ENCODE measurements at places on chromosomes 2 and 18. TPM values are rescaled to one million over a fixed set of nuclear protein-coding genes. Genes with fewer than 3 reads are reported as not detected.
A peak's percentile ranks its signal among the peaks of the same experiment; 100 is the strongest.

- DNase-seq: no peak
Measured at GRCh38 chr2:164438490-164439205, 182.6 kb downstream of the GRB14 start.

GRCh38 chr18:80247393-80247841, at the start of gene PARD6G:
PARD6G (minus strand) TSS chr18:80247514; CDS start chr18:80247348, 166 bp downstream.
- DNase-seq: peak; percentile 53

DNA sequence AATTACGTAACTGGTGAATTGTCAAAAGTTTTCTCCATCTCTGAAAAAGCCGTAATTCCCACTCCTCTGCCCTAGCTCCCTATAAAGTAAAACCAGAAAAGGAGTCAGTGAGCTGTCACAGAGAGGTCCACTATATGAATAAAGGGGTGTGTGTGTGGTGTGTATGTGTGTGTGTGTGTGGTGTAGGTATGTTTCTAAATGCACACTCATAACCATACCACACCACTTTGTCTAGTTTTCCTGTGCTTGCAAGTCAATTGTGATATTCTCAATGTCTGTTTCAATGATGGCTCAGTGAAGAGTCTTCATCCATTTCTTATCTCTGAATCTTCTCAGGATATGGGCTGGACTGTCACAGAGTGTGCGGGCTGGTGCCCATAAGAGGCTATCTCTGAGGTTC, 54.8 kb upstream of the CCDC68 start:
- no peak for DNase-seq

GRCh38 chr2:52404866-52405265, 1362.7 kb upstream of the CHAC2 start:
- DNase-seq: no peak

The PID1 gene
- 0.10 TPM for polyA plus RNA-seq

The UPP2 gene
- polyA plus RNA-seq: not detected

DNA sequence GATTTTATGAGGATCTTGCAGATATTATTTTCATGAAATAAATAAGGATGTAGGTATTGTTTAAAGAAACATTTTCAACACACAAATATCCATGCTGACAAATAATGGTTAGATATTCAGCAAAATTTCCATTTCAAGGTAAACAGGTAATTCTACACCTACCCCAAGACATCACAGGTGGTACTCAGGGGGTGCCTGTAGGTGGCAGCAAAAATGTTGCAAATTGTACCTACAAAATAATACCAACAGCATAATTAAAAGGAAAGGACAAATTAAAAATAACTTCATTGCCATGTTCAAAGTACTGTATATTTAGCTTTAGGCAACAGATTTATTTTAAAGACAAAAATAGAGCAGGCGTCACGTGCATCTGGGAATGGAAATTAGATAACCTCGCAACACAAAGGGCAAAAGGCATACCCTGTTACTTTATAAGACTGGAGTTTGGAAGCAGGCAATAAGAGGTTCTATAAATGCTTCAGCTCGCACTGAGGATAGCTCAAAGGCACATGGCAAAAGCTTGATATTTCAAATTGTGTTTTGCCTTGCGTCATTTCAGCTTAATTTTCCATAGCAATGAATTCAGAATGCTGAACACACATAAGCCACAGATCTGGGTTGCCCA, 630.5 kb downstream of the TDRD15 start:
- DNase-seq: no peak

GRCh38 chr2:36797324-36798070, 101.0 kb downstream of the VIT start:
- no peak for DNase-seq

GRCh38 chr2:99356853-99357252, 19.7 kb downstream of the EIF5B start:
- no peak for DNase-seq

- peak; percentile 42 for DNase-seq
Measured at GRCh38 chr2:287471-287885, 413 bp downstream of the ALKAL2 start.

The PPP1R1C gene
- polyA plus RNA-seq: not detected

DNA sequence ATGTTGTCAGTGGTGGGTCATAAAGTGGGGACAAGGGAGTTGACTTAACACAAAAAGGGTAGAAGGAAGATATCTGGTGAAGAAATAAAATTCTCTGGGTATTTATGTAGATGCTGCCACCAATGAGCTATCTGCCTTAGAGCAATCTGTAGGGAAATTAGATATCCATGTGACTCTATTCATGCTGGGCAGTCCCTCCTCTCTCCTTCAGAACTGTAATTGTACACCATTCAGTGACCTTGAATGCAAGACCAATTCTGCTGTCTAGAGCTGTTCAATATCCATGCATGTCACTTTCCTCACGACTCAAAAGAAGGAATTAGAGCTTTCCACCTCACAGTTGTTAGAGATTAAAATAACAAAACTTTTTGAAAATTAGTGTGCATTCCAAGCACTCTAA, 28.6 kb upstream of the TDRD15 start:
- DNase-seq: no peak

DNA sequence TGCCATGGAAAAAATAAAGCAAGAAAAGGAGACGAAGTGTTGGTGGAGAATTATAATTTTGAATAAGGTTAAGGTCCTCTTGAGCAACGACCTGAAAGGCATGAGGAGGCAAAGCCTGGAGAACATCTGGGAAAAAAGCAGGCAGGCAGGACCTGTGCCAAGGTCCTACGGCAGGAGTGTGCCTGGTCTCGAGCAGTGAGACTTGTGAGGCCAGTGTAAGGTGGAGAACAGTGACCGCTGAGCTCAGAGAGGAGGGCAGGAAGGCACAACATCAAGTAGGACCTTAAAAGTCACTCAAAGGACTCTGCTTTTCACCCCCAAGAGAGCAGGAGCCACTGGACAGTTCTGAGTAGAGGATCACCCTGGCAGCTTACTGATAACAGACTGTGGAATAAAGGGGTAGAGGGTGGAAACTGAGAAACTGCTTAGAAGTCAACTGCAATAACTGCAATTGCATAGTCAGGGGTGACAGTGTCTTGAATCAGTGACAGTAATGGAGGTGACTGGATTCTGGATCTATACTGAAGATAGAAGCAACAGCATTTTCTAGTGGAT, 3.5 kb downstream of the NOL10 start:
- DNase-seq: no peak

- DNase-seq: peak; percentile 17
Measured at GRCh38 chr2:32772638-32773447, 145.0 kb downstream of the TTC27 start.

The DYTN gene
- polyA plus RNA-seq: not detected

The SYT4 gene
- not detected for polyA plus RNA-seq

DNA sequence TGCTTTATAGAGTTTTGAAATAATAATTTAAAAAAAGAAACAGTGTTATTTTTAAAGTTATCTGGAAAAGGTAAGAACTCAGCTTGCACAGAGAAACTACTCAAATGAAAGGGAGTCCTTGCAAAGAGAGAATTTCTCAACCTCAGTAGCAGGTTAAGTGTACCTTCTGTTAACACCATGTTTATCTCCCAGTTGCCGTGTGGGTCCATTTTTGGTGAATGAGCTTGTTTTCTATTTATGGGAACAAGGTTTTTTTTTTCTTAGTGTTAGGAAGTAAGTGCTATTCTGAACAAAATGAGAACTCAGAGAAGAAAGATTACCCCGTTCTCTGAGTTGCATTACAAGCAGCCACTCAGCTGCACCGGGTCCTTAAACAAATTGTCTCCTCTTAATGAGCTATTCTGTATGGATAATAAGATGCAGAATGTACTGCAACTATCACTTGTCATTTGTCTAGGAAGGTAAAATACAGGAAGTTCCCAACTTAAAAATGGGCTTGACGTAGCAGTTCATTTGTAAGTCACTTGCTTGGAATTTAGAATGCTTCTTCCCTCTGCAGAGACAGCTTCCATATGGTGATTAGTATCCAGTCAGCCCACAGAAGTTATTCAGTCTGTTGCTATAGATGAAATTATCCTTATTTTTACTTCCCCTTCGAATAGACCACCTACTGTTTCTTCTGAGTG, 74.9 kb downstream of the LTBP1 start:
- no peak for DNase-seq

DNA sequence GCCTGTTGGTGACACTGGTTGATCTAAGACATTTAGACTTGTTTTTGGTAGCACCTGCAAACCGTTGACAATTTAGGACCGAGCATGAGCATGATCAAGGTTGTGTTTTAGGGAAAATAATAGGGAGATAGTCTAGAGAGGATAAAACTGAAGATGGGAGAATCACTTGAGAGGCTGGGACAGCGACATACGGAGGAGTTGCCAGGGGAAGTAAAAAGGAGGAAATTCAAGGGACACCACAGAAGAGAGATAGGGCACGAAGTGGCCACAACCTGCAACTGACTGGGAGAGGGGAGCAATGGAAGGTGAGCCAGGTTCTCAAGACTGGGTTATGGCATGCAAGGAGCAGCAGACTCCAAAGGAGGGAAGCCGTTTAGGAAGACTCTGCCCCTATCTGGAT, 1.4 kb upstream of the ATP8B1 start:
- no peak for DNase-seq

GRCh38 chr2:150477347-150477746, 10.1 kb downstream of the RND3 start:
- no peak for DNase-seq

The CFAP221 gene
- polyA plus RNA-seq: not detected

DNA sequence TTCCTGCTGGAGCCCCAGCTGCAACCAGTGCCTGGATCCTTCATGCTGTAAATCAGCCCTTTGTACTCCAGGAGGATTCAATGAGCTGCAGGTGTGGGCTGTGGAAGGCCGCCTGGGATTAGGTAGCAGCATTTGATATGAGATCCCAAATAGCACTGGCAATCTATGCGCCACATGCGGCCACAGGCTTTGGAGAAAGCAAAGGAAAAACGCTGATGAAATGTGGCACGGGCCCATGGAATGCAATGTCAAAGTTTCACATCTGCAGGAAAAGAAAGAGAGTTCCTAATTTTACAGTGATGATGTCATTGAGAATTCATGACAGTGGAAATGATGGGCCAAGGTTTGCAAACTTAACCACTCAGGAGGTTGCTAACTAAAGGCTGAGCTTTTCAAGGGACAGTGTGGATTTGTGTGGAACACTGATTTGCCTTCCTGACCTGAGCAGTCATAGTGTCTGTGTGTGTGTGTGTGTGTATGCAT, 216.4 kb upstream of the OSR1 start:
- no peak for DNase-seq

DNA sequence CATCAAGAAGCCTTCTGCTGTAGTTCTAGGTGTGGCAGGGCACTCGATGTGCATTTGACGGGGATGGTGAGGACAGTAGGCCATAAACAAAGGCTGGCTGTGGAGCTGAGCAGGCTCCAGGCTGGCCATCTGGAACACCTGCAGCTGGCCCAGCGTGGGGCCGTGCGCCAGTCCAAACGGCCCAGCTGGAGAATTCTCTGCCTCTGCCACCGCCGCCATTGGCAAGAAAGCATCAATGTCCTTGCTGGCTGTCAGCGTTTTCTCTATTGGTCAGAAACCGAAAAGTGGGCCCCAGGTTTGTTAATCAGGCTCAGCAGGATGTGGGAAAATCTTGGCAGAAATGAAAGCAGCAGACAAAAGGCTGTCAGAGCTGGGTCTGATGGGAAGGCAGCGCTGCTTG, 24.0 kb upstream of the CTIF start:
- no peak for DNase-seq

- no peak for DNase-seq
Measured at GRCh38 chr2:165408186-165408585, 61.3 kb upstream of the CSRNP3 start.

The FAM161A gene
- polyA plus RNA-seq: 0.53 TPM

GRCh38 chr2:214587442-214587841, 176.6 kb downstream of the VWC2L start:
- DNase-seq: no peak

GRCh38 chr18:61935362-61935761, 42.6 kb upstream of the RNF152 start:
- DNase-seq: no peak

GRCh38 chr2:216216951-216217903, 108.1 kb downstream of the XRCC5 start:
- no peak for DNase-seq

The IL37 gene
- polyA plus RNA-seq: not detected

GRCh38 chr2:857081-857480, 93.6 kb upstream of the SNTG2 start:
- no peak for DNase-seq

The SLC23A3 gene
- 2.2 TPM for polyA plus RNA-seq

DNA sequence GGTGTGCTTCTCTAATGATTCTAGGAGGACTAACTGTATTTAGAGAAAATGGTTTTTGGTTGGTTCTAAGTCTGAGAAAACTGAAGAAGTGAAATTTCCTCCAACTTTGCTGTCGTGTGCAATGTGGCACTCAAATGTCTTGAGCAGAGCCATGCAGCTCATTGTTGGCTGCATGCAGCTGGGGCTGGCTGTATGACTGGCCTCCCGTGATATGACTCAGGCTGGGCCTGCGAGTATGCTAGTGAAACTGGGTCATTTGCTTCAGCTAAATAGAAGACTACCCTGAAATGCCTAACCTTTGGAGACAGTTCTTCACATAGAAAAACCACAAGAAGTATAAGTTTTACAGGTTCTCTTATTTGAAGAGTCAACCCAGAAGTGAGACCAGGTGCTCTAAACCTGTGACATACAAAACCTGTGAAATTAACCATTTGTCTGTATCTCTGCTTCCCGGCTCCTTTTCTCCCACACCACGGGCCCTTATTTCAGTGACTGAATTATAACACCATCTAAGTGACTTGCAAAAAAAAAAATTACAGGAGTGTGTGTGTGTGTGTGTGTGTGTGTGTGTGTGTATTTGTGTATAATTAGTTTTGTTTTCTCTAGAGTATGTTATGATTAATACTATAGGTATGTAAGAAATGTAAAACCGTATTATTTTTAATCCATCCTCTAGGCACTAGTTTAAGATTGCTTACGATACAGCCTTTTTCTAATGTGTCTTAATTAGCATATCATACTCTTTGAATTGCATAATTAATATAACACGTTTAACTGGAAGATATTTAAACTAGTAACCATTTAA, 15.9 kb downstream of the POLI start:
- DNase-seq: no peak

The POU3F3 gene
- not detected for polyA plus RNA-seq

The NT5C1B gene
- polyA plus RNA-seq: not detected

The CNGA3 gene
- polyA plus RNA-seq: not detected

GRCh38 chr2:24262421-24262970, 87.6 kb downstream of the FAM228A start:
- no peak for DNase-seq

The SLC16A14 gene
- 0.26 TPM for polyA plus RNA-seq

DNA sequence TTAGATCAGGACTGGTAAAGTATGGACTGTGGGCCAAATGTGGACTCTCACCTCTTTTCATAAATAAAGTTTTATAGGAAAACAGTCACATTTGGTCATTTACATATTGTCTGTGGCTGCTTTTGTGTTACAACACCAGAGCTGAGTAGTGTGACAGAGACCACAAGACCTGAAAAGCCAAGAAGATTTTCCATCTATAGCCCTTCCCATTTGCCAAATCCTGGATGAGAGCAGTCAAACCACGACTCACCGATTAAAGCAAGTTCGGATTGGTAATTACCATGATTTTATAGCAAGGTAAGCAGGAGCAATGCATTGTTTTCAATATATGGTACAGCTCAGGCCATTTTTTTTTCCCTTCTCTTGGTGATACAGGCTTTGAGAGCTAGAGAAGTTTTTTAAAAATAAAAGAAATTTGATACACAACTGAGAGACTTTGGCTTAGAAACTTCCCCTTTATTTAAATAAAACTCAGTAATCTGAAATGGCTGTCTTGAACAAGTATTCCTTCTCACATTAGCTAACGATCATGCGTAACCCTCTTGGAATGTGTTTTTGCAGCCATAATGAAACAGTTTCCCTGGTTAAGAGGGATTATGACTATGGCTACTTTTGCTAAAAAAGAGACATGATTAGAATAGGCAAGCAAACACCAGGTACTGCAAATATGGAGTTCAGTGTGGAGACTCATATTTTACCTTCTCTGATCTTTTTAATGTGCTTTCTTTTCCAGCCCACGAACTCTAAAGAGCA, 9.5 kb upstream of the MALL start:
- DNase-seq: no peak

The IMPACT gene
- polyA plus RNA-seq: 5.0 TPM
